PC-9 (cell line): ENCODE measurements at places on chromosomes 5 and 9.
A peak's percentile ranks its signal among the peaks of the same experiment; 100 is the strongest.

DNA sequence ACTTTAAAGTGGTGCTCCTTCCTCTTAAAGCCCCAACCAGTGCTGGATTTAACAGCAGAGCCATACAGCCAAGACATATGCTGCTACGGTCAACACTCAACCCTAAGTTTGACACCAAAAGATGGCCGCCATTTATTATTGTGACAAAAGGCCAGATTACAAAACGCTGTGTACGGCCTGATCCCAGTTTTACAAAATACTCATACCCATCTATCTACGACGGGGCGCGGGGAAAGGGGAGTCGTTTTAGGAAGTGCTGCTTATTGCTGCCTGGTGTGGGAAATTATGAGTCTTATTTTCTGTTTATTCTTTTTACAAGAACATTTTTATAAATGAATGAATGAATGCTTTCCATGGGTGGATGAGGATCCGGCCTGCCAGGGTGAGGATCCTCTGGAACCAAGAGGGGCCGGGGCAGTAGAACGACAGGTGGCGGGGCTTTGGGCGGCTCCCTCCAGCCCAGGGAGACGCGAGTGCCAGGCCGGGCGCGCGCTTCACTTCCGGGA, 457 bp upstream of the IDNK start:
- H3K36me3 ChIP-seq = no peaks in the 10 kb centered on the region
- no peaks in the 10 kb centered on the region for H3K27me3 ChIP-seq
- no peak overlapping the region for H3K27ac ChIP-seq
- DNase-seq = no peak
- peaks cover 9% of the 10 kb centered on the region for H3K4me1 ChIP-seq
- peak overlapping the region; percentile 86 for H3K4me3 ChIP-seq

DNA sequence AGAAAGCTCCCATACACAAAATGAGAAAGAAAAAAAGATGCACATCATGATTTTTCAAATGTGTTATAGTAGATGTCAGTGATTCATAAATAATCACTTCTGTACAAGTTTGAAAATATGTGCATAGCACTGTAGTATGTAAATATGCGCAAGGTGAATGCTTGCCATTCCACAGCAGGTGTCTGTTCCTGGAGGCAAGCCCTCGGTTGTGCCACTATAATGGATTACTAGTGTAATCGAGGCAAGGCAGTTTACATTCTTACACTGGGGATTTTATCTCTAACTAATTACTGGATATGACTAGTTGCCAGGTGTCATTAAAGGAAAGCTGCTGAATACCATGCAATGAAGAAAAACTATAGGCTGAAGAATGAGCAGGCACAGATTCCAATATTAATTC, 93.6 kb downstream of the ARHGEF28 start:
- no peak for DNase-seq
- no peaks in the 10 kb centered on the region for H3K4me1 ChIP-seq
- no peak overlapping the region for H3K27ac ChIP-seq
- H3K27me3 ChIP-seq = no peaks in the 10 kb centered on the region
- no peak overlapping the region for H3K4me3 ChIP-seq

DNA sequence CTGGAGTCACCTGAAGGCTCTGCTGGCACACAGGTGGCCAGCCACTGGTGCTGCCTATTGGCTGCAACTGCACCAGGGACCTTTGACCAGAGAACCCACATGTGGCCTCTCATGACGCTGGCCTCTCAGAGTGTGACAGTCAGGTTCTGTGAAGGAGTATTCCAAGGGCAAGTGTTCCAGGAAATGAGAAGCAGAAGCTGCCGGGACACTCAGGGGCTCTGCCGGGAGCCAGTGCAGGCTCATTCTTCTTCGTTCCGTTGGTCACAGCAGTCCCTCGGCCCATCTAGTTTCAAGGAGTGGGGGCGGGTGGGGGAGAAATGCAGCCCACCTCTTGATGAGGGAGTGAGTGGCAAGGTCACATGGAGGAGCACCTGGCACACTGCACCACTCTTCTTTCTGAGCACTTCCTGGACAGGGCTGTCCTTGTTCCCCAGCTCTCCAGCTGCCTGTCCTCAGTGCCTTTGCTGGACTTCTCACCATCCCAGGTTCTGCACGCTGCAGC, 237.5 kb downstream of the GADD45G start:
- DNase-seq = no peak
- H3K36me3 ChIP-seq = no peaks in the 10 kb centered on the region
- peaks cover 99% of the 10 kb centered on the region for H3K27me3 ChIP-seq
- H3K4me3 ChIP-seq = no peak overlapping the region
- no peak overlapping the region for H3K27ac ChIP-seq

DNA sequence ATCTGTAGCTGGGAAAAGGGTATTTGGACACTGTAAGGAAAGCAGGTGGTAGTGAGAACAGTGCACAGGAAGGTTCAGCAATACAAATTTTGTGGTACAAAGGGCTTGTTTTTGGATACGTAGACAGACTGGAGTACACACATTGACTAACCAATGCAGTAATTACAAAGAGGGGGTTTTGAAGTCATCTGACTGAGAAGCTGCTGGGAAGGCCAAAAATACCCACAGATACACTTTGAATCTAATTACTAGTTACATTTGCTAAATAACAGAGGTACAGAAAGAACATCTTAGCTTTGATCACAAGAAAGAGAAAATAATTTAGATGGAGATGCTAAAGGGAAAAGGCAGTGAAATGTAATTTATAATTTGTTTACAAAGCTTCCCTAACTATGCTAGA, 45.9 kb downstream of the PKD2L2 start:
- no peak overlapping the region for H3K27ac ChIP-seq
- DNase-seq = no peak
- H3K4me3 ChIP-seq = no peak overlapping the region
- H3K36me3 ChIP-seq = 0 out of 2 replicates have a peak, but pooled peaks cover 17% of the 10 kb centered on the region
- H3K27me3 ChIP-seq = no peaks in the 10 kb centered on the region
- no peaks in the 10 kb centered on the region for H3K4me1 ChIP-seq

DNA sequence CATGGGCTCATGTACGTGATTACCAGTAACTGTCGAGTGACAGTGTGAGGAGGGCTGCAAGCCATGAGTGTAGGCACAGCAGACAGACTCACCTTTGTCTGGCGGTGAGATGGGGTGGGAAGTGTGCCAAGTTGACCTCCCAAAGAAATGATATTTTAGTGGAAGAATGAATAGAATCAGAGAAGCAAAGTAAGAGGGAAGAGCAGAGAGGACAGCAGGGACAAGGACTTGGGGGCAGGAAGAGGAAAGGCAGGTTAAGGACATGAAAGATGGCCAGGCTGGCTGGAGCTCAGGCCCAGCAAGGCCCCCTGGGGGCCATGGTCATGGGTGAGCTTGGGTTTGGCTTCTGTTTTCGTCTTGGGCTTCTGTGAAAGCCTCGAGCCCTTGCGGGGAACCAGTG, 20.2 kb downstream of the TGFBI start:
- DNase-seq = no peak
- H3K36me3 ChIP-seq = peaks cover 11% of the 10 kb centered on the region; the same call in 1 of the 2 replicates
- H3K27me3 ChIP-seq = no peaks in the 10 kb centered on the region
- no peak overlapping the region for H3K4me3 ChIP-seq

DNA sequence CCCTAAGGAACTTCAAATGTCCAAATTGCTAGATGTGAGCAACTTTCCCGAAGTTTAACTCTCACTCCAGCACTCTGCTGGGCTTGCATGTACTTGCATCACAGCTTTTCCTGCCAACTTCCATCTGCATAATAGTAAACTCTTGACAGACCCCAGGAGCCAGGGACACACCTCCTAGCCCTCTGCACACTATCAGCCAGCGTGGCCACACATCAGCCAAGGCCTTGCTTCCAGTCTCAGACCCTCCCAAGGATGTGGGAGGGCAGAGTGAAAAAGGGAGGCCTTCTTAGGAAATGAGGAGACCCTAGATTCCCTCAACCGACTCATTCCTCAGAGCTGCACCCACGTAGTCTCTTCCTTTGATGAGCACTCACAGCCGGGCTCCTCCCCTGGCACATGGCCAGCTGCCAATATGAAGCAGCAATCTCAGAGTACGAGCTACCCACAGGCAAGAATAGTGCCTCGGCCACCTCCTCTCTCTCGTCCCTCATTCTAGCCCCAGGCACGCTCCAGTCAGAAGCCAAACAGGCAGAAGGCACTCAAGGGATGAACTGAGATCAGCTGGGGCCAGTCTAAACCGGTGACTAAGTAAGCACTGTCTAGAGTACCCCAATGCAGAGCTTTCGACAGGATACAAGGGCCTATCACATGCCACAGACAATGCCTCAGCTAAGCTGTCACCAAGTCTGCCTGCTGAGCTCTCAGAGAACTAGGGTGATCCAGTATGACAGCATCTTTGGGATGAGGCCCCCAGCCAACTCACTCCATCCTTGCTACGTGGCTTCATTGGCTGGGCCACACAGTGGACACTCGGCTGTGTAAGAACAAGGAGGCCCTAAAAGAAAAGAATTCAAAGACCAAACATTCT, 2.3 kb downstream of the P4HA2 start:
- peaks cover 12% of the 10 kb centered on the region for H3K4me1 ChIP-seq
- H3K36me3 ChIP-seq = no peaks in the 10 kb centered on the region
- no peak overlapping the region for H3K27ac ChIP-seq
- peak; percentile 39 for DNase-seq

DNA sequence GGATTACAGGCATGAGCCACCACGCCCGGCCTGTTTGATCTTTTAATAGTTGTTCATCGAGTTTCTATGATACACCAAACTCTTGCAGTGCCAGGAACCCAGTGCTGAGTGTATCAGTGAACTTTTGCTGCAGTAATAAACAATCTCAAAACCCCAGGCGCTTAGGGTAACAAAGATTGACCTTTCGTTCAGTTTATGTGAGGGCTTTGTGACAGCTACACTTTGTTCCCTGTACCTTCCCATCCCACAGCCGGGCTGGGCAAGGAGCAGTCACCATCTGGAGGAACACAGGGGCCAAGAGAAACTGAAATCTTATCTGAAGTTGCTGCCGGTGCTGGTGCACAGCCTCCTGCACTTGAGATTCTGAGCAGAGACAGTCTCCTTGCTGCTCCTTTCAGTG, 17.2 kb upstream of the WNK2 start:
- no peaks in the 10 kb centered on the region for H3K36me3 ChIP-seq
- H3K27me3 ChIP-seq = no peaks in the 10 kb centered on the region
- no peaks in the 10 kb centered on the region for H3K4me1 ChIP-seq
- no peak overlapping the region for H3K4me3 ChIP-seq
- H3K27ac ChIP-seq = no peak overlapping the region
